ENCODE measurements at places on chromosomes 7 and 10.

GRCh38 chr7:73556208-73557107, 1.0 kb downstream of the BCL7B start:
- DNase-seq, result no peak

DNA sequence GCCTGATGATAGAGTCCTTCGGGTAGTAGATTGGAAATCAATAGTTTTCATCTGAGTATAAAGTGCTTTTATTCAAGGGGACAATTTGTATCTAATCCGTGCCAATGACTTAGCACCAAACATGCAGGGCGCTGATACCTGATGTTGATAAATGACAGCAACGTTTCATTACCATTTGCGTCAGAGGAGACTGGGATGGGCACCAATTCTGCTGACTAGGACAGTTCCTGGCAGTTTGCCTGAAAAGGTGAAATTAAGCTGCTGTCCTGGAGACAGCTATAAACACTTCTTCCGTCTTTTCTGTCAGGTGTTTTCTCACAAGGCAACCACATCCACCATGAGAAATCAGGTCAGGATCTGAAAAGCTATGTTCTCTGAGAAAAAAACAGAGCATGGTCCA, 1136.4 kb downstream of the TYW1 start:
- DNase-seq, result no peak

DNA sequence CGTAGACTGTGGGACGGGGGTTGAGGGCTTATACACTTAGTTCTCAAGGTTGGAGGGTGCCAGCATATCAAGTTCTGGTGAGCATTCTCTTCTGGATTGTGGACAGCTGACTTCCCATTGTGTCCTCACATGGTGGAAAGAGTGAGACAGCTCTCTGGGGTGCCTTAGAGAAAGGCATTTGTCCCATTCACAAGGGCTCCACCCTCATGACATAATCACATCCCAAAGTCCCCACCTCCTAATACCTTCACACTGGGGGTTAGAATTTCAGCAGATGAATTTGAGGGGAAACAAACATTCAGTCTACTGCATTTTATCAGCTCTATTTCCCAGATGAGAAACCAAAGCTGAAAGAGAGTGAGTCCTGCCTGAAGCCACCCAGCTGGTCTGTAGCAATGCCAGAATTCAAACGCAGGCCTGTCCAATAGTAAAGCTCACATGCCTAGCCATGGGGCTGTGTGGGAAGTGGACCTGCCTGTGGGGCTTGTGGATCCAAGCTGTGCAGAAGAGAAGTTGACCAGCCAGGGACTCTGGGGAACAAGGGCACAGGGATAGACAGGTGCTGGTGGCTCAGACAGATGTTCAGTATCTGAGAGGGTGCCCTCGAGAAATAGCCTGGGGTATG, 34.9 kb upstream of the LOXL4 start:
- DNase-seq, result no peak

DNA sequence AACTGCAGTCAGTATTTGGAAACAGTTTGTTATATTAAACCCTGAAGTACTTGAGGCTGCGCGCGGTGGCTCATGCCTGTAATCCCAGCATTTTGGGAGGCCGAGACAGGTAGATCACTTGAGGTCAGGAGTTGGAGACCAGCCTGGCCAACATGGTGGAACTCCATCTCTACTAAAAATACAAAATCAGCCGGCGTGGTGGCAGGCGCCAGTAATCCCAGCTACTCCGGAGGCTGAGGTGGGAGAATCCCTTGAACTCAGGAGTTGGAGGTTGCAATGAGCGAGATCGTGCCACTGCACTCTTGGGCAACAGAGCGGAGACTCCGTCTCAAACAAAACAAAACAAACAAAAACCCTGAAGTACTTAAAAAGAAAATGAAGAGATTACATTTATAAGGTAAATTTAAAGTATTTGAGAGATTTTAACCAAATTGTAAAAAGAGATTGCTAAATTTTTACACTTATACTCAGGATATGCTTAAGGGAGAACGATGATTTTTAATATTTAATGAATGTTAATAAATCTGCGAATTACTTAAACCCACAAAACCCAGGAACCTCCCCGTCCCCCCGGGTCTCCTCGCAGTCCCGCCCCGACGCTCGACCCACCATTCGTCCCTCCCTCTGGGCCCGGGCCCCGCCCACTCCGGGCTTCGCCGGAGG, 425 bp upstream of the MTG1 start:
- DNase-seq, result no peak

DNA sequence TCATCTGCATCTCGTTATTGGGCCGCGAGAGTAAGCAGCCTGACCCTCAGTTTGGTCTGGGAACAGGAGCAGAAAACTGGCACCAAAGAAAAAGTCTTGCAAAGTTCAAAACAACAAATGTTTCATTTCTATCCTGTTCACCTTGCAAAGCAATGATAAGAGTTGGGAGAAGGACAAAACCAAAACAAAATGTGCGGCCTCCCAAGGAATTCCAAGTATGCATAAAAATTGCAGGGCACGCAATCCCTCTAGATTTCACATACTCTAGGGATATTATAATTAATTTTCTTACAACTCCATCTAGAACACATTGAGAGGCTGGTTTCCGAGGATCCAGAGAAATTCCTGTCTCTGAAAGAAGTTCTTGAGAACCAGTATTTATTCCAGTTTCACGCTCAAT, 20.1 kb downstream of the CHUK start:
- DNase-seq, result no peak

GRCh38 chr7:77548206-77548605, 11.1 kb downstream of the PTPN12 start:
- DNase-seq, result no peak

DNA sequence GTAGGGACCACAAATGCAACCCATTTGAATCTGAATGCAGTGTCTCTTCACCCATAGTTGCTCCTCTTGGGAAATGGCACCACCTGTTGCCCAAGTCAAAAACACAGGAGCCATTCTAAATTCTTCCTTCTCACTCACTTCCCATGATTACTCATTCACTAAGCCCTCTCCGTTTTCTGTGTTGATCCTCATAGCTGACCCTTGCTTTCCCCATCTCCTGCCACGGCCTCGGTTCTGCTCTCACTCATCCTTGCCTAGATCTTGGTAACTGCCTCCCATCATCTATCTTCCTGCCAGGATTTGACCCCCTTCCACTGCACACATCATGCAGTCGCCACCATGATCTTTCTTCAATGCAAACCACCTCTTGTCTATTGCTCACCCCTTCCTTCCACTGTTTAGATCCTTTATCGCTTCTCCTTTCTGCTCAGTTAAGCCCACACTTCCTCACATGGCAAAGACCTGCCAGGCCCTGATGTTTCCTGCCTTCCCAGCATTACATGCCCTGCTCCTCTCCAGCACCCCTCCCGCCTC, 19.0 kb upstream of the CPN1 start:
- DNase-seq, result no peak

GRCh38 chr10:75379817-75380216, 21.7 kb downstream of the ZNF503 start:
- no peak for DNase-seq

Measured in right renal pelvis (tissue), 4 donors.